ENCODE measurements at places on chromosomes 4 and X.

DNA sequence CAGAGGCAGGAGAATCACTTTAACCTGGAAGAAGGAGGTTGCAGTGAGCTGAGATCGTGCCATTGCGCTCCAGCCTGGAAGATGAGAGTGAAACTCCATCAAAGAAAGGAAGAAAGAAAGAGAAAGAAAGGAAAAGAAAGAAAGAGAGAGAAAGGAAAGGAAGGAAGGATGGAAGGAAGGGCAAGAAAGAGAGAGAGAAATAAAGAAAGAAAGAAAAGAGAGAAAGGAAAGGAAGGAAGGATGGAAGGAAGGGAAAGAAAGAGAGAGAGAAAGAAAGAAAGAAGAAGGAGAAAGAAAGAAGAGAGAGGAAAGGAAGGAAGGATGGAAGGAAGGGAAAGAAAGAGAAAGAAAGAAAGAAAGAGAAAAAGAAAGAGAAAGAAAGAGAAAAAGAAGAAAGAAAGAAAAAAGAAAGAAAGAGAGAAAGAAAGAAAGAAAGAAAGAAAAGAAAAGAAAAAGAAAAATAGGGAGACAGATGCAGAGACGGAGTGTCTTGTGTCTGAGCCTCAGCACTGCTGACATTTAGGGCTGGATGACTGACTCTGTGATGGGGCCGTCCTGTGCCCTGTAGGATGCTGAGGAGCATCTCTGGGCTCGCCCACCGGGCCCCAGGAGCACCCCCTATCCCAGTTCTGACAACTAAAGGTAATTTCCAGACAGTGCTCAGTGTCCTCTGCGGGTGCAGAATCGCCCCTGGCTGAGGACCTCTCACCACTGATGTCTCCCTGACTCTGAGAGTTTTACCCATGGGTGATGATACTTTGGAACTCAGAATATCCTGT is 61.7 kb downstream of the CRLF2 start:
- DNase-seq, result no peak

DNA sequence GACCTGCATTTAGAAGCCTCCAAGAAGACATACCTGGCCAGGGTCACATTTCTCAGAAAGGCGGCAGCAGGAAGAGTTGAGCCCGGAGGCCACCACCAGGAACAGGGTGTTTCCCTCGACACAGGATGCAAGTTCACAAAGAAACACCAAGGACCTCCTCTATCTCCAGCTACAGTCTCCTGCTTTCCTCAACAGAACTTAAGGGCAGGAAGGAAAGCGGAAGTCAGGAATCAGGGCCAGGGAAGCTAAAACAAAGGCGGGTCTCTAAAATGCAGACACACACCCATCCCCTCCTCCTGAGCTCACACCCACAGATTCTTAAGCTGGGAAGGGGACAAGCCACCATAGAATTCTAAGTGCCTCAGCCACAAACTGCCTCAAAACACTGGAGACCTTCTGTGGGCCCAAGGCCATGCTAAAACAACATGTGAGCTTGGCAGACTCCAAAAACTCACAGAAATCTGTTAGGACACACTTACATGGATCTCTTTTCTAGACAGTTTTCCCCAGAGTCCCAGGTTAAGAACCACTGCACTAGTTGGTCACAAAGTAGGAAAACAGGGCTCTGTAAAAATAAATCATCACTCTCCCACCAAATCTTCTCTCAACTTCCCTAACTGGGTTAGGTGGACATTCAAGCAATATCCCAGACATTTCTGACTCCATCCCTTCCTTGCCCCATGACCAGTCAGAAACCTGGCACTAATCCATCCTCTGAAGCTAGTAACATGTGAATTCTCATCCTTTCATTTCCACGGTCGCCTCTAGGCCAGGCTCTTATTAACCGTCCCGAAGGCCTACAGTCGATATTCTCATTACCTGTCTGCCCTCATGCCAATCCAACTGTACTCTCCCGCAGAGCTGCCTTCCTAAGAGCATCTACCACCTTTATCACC is 163.2 kb downstream of the APBB2 start:
- DNase-seq, result no peak

- no peak for DNase-seq
Observed at GRCh38 chrX:86604607-86605006, 456.4 kb downstream of the DACH2 start.

GRCh38 chr4:81550388-81550859 is 78.7 kb upstream of the RASGEF1B start:
- no peak for DNase-seq

DNA sequence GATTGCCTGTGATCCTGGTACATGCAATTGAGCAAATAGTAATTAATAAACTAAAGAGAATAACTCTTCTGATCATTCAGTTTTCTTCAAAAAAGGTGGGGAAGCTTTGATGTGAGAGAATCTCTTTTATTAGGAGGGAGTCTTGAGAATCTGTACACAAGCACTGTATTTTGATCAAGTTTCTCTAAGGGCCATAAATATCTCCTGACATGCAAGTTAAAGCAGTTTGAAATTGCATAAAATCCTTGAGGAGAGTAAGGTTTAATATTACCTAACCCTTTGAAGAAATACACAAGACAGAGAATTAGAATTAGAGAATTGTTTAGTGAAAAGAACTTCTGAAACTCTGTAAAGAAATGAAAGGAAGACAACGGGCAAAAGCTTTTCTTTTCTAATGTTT is 326.9 kb downstream of the FAT4 start:
- no peak for DNase-seq

DNA sequence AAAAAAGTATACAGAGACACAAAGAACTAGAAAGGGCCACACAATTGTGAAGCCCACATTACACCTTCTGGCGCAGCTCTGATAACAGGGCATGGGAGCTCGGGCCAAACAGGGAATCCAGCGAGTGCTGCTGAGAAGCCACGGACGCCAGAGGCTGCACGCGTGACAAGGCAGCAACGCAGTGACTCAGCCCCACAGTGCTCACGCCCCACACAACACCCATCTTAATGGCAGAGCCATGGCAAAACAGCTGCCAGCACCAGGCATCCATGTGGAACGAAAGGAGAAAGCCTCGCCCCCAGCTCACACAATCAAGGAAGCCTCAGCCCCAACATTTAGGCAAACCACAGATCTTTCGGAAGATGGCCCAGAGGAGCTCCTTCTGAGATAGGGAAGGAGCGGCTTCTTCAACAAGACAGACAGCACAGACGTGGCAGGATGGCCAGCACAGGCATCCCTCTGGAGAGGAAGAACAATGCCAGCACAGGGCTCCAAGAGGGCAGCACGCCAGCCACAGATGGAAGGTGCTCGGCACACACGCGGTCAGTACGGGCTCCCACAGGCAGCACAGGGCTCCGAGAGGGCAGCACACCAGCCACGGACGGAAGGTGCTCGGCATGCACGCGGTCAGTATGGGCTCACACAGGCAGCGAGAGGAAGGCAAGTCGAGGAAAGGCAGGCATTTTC is 33.1 kb downstream of the GAK start:
- DNase-seq, result no peak

GRCh38 chrX:131778269-131779218 is 234.7 kb downstream of the OR13H1 start:
- peak; percentile 75 for DNase-seq

- DNase-seq, result no peak
Observed at GRCh38 chr4:184386271-184386781, 88.0 kb downstream of the IRF2 start.

DNA sequence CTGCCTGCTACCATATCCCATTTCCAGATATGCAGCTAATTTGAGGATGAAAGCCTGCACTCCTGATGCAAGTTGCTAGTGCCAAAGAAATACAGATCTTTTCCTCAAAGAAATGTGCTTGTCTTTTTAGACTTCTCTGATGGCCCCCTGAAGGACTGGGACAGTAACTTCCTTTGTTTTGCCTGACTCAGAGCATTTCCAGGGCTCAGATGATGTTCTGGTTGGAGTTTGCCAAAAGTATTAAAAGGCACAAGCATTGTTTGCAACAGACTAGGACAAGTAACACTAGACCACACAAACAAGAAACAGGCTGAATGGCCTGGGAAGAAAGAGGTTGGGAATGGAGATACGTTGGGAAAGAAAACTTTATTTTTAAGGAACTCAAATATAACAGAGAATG is 175.2 kb downstream of the IL13RA2 start:
- DNase-seq, result no peak

GRCh38 chrX:53483838-53484405 is 49.8 kb upstream of the HSD17B10 start:
- DNase-seq, result no peak

- DNase-seq, result no peak
Observed at GRCh38 chrX:139026811-139027210, 315.3 kb upstream of the FGF13 start.

DNA sequence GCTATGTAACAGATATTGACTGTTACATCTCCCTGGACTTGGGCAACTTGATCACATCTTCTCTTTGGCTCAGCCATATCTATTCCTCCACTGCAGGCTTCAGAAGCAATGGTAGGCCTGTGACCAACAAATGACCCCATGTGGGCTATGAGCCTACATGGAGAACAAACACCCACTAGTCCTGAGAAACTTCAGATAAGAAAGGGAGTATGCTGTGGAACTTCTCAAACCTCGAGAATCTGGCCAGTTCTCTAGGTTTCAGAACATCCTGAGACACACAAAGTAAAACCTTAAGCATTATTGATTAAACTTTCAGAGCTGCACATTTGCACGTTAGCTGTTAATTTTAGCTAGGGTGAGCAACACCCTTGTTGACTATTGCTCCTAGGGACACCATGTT is 16.3 kb downstream of the RBMX2 start:
- DNase-seq, result no peak

DNA sequence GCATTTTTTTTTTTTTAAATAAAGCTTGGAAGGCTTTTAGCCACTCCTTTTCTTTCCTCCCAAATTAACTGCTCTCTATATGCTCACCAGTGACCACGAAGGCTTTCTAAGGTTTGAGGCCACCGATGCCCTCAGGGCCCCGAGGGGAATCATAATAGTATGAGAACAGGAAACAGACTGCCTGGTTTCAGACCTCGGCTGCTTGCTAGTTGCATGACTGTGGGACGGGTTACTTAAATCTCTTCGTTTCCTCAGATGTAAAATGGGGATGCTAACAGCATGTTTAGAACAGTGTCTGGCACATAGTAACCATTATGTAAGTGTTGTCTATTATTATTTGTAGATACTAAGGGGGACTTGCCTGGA is 3.6 kb downstream of the LINC00632 start:
- no peak for DNase-seq

DNA sequence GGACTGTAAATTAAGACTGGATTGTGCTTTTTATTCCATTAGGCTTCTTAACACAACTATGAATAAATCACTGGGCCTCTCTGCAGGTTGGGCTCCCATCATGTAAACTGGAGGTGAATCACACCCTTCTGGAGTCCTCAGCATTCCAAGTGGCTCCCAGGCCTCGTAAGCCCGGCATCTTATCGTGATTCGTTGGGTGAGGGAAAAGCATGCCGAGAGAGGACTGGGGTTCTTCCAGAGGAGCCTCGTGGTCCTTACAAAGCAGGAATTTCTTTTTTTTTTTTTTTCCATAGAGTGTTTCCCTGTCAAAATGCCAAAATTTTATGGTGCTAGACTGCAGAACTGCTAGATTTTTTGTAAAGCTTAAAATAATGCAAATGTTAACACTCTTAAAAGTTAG is 20.0 kb downstream of the CLDN22 start:
- DNase-seq, result no peak

DNA sequence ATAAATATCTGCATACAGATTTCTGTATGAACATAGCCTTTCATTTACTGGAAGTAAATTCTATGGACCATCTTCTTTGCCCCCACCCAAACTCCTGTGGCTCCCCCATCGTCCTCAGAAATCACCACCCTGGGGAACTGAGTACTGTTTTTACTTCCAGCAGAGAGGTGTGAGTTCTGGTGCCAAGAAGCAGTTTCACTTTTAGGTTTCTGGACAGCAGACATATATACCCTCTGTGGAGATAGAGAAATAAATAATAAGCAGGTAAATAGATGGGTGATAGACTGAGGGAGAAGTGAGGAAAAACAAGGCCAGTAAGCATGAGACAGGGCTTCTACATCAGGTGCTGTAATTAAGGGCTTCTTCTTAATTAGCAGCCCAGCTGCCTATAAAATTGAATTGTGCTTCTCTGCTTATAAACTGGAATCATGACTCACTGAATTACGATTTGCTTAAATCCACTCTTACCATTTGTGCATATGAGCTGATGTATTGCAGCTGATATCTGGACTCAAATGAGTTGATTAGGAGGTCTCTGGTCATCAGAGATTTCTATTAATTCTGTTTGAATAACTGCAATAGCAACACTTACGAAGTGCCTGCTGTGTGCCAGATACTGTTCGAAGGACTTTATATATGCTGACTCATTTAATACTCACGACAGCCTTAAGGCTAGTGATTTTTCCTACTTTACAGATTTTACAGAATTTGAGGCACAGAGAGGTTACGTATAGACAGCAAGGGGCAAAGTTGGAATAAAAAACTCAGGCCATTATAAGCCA is 60.8 kb upstream of the DHX15 start:
- DNase-seq, result no peak

GRCh38 chrX:131861088-131861787 is 161.9 kb upstream of the STK26 start:
- DNase-seq, result no peak

DNA sequence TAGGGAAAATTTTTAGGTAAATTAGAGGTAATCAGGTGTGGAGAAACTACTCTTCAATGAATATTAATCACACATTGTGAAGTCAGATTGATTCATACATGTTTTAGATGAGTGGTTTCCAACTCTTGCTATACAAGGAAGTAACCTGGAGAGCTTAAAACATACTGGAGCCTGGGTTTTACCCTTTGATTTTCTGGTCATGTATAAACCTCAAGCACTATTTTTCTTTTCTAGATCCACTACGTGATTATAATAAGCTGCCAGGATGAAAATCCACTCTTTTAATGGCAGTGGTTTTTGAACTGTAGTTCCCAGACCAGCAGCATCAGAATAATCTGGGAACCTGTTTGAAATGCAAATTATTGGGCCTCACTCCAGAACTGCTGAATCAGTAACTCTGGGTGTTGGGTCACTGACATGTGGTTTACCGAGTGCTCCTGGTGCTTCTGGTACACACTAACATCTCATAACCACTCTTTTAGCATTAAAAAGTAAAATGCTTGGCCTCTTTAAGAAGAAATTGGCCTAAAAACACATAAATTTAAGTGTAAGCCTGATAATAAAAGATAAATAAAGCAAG is 63.4 kb downstream of the DCAF12L1 start:
- no peak for DNase-seq

- DNase-seq, result no peak
Observed at GRCh38 chr4:15976456-15977447, 13.8 kb upstream of the FGFBP2 start.

DNA sequence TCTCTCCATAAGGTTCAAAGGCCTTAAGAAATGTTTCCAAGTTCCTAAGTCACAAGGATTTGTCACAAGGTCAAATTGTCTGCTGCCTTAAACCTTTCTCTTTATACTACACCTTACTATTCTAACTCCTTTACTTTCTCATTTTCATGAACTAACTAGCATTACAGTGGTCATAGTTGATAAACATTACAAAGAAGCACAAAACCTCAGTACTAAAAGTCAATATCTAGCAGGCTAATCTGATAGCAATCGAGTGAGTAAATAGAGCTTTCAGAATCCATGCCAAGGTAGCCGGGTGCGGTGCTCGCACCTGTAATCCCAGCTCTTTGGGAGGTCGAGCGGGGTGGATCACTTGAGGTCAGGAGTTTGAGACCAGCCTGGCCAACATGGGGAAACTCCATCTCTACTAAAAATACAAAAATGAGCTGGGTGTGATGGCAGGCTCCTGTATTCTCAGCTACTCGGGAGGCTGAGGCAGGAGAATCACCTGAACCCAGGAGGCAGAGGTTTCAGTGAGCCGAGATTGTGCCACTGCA is 510.0 kb downstream of the GBA3 start:
- DNase-seq, result no peak

GRCh38 chrX:130984782-130985181 is 73.4 kb upstream of the ARHGAP36 start:
- DNase-seq, result no peak

- no peak for DNase-seq
Observed at GRCh38 chrX:96700625-96701024, 16.0 kb downstream of the DIAPH2 start.

All from H4 (cell line).